Lower lobe of right lung (tissue), 2 donors: ENCODE measurements at places on chromosomes 13 and 19. TPM values are rescaled to one million over a fixed set of nuclear protein-coding genes. Genes with fewer than 3 reads are reported as not detected.

DNA sequence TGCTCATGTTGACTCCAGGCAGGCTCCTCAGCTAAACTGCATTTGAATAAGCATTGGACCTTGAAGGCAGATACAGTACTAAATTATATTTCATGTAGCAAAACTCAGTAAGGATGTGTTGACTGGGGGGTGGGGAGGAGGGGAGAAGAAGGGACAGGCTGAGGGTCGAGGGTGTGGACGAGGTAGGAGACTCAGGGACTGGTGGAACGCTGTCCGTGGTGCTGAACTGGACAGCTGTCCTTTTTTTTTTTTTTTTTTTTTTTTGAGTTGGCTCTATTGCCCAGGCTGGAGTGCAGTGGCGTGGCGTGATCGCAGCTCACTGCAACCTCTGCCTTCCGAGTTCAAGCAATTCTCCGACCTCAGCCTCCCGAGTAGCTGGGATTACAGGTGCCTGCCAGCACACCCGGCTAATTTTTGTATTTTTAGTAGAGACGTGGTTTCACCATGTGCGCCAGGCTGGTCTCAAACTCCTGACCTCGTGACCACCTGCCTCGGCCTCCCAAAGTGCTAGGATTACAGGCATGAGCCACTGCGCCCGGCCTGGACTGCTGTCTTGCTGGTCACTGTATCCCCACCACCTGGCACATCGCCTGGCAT, 33.2 kb upstream of the CASP14 start:
- DNase-seq = no peak

CARS2 gene
- total RNA-seq = 70.3 TPM

GRCh38 chr19:38869836-38870607, 8.1 kb downstream of the RINL start:
- DNase-seq = peak; percentile 95

GRCh38 chr13:24997367-24997967, 98.5 kb upstream of the PABPC3 start:
- DNase-seq = no peak

DNA sequence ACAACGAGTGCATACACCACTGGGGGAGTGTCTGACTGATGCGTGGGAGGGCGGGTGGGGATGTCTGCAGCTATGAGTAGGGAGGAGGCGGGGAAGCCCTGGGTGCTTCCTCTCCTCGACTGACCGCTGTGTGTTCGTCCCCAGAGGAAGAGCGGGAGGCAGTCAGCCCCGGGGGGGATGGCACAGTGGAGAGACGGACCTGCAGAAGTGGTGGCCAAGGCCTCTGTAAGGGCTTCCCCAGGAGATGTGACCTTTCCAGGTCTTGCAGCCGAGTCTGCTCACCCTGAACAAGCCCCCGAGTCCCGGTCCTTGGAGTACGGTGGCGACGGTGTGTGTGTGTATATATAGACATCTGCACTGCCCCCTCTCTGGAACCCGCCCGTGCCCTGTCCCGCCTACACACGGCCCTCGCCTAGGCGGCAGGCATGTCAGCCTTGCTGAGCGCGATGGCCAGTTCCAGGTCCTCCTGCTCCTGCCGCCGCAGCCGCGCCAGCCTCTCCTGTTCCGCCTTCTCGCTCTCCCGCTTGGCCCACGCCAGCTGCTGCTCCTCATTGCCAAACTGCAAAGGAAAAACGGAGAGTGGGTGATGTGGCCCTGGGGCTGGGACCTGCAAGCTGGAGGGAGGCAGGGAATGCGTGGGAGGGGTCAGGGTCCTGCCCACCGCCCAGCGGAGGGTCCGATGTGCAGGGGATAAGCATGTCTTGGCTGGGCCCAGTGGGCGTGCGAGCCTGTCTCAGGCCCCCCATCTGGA, 30.8 kb downstream of the KLF2 start:
- peak; percentile 66 for DNase-seq

C19orf38 gene
- 11.7 TPM for total RNA-seq

DNA sequence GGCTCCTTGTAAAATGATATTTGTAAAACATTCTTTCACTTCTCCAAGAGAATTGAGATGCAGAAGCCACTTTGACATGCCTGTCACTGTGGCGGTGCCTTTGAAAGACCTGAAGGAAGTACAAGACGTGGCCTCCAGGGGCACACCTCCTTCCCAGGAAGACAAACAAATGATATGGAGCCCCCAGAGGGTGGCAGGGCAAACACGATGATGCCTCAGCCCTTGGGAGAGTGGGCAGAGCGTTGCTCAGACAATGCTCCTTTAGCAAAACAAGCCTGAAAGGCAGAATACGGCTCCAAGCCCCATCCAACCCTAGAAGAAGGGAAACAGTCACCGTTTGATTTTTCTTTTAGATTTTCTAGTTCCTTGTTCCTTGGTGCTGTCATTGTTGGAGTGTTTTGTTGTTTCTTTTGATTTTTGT, 9.2 kb upstream of the ATP12A start:
- DNase-seq = no peak

- peak; percentile 79 for DNase-seq
Measured at GRCh38 chr19:47813304-47813994, 8.3 kb upstream of the CRX start.

GRCh38 chr13:87671753-87672605, 808 bp downstream of the SLITRK5 start:
- no peak for DNase-seq

KLHL26 gene
- total RNA-seq = 14.5 TPM

GRCh38 chr19:5560156-5560555, 7.6 kb downstream of the TINCR start:
- no peak for DNase-seq

DNA sequence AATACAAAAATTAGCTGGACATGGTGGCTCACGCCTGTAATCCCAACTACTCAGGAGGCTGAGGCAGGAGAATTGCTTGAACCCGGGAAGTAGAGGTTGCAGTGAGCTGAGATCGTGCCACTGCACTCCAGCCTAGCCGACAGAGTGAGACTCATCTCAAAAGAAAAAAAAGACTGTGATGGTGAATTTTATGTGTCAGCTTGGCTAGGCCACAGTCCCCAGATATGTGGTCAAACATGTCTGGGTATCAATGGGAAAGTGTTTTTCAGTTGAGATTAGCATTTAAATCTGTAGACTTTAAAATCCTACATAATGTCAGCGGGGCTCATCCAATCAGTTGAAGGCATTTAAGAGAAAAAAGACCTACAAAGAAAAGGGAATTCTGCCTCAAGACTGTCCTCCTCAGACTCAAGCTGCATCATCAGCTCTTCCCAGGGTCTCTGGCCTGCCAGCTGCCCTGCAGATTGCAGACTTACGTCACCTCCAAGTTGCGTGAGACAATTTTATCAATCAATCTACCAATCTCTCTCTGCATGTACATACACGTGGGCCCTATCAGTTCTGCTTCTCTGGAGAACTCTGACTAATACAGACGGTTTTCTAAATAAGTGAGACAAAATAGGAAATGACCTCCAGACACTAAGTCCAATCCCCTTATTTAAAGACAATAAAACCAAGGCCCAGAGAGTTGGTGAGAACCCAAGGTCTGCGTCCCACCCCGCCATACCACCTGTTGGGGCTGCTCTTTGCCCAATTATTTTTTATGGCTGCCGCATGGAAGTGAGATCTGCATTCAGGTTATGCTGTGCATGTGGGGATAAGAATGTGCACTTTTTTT, 99.2 kb downstream of the ABCC4 start:
- no peak for DNase-seq

ADAMTSL5 gene
- 3.3 TPM for total RNA-seq

KASH5 gene
- total RNA-seq = 3.1 TPM

GRCh38 chr19:40155749-40156265, 35.4 kb upstream of the MAP3K10 start:
- DNase-seq = no peak

DNA sequence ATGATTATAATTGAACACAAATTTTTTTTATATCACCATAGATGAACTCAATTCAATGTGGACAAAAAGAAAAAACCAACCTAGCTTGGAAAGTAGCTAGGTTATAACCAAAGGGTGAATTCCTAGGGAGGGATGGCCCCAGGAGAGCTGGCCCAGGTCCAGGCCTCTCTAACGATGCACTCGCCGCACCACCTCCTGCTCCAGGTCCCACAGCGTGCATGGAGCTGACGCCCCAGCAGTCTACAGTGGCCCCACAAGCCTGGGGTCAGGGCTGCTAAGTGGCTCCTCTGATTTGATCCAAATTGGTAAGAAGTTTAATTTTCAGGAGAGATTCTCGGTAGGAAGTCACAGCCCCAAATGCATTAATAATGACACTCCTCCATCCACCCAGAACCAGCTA, 48.8 kb downstream of the TSHZ3 start:
- no peak for DNase-seq

DNA sequence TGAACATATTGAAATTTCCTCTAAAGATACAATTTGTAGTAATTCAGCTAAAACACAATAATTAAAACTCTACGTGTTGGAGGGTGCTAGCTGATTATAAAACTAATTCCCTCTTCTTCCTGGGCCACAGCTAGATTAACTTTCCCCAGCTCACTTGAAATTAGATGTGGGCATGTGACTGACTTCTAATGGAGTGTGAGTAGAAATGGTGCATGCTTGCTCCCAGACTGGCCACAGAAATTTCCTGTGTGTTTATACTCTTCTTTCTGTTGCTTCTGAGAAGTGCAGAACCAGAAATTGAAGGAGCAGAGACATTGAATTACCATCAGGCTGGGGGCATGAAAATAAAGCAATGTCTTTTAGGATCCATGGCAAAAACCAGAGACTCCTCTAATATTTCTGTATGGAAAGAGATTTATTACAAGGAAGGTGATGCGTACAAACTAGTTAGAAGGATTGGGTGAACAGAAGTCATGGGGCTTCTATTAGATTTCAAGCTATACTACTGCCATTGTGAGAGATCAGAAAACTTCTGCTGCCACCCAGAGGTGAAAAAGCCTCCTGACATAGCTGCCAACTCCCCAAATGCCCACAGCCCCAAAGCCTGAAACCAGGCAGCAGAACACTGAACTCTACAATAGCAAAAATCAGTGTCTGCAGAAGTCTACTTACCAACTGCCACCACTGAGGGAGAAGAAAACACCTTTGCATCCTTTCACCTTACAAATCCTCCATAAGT, 379.2 kb upstream of the MIR17HG start:
- DNase-seq = no peak

DNA sequence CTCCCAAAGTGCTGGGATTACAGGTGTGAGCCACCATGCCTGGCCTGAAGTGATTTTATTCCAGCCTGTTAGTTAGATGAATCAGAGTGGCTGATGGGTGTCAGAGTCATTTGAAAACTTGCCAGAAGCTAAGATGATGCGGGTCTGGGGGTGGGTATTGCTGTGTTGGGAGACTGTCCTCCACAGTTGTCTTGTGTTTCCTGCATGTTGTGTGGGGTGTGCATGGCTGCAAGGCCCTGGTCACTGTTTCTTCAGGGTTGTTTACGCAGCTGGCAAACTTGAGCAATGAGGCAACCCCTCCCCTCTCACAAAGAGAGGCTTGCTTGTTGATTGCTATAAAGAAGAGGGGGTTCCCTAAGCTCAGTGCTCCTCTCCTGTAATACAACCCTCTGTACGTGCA, 71.8 kb downstream of the TRPM4 start:
- no peak for DNase-seq

GRCh38 chr13:59776924-59777690, 386.6 kb downstream of the DIAPH3 start:
- DNase-seq = no peak

ZNF763 gene
- total RNA-seq = 5.2 TPM

DNAAF3 gene
- 12.8 TPM for total RNA-seq

- DNase-seq = no peak
Measured at GRCh38 chr13:34533941-34534340, 408.1 kb upstream of the NBEA start.

GRCh38 chr13:47175172-47175866, 278.5 kb upstream of the HTR2A start:
- no peak for DNase-seq

NLRP4 gene
- not detected for total RNA-seq

SLC17A7 gene
- total RNA-seq = 0.56 TPM

PTOV1 gene
- total RNA-seq = 124 TPM

GRCh38 chr13:22499919-22500318, 680.9 kb upstream of the SGCG start:
- no peak for DNase-seq

DNA sequence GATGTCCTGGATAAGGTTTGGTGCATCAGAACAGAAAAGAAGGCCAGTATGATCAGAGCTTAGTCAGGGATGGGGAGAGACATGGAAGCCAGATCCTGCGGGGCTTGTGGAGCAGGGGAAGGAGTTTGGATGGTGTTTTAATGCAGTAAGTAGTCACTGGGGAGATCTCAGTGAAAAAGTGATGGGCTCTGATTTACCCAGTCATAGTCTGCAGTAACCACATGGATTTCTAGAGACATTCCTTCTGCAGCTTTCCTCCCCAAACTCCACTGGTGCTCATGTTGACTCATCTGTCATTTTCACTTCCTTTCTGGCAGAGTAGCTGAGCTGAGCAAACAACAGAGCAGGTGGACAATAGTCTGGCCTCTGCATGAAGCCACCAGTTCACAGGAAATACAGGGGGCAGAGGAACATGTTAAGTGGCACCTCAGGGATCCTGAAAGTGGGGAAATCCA, 144.1 kb downstream of the DPF1 start:
- no peak for DNase-seq

DNA sequence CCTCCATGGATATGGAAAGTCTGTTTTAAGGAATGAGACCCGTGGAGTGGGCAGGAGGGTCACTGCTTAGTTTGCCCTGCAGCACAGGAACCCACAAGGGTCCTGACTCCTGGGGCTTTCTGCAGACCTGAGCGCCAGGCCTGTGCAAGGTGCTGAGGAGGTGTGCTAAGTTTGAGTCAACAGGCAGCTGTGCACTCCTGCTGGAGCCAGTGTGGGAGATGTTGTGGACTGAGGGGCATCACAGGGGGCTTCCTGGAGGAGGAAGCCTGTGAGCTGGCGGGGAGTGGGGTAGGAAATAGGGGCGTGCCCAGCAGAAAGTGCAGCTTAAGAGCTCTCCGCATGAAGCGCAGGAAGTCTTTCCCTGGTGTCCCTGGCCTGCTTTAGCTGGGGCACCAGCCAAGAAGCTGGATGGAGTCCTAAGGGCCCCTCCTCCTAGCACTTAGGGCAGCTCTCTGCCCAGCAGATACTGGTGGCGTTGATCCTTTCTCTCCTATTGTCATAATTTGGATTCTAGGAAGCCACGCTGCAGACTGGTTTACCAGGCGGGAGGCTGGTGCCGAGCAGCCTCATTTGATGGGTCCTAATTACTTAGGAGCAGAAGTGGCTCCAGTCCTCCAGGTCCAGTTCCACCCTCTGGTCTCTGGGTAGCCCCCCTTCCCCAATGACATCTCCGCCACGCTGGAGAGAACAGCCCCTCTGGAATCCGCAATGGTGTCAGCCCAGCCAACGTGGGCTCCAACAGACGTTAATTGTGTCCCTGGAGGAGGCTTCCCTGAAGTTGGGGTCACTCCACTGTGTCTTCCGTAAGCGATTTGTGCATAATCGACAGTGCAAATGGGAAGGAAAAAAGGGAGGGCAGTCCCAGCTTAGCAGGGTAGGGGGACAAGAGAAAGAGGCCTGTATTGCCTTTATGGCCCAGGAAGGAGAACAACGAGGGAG, 309.2 kb downstream of the ZNF536 start:
- DNase-seq = no peak

IGFL1 gene
- total RNA-seq = not detected

- peak; percentile 10 for DNase-seq
Measured at GRCh38 chr19:35063940-35064818, 22.7 kb downstream of the HPN start.

GRCh38 chr13:44648392-44649103, 72.4 kb upstream of the TSC22D1 start:
- DNase-seq = no peak
